ENCODE measurements at places on chromosomes 12 and 14.

GRCh38 chr12:76820888-76821482, 57.1 kb downstream of the ZDHHC17 start:
- DNase-seq, result no peak

DNA sequence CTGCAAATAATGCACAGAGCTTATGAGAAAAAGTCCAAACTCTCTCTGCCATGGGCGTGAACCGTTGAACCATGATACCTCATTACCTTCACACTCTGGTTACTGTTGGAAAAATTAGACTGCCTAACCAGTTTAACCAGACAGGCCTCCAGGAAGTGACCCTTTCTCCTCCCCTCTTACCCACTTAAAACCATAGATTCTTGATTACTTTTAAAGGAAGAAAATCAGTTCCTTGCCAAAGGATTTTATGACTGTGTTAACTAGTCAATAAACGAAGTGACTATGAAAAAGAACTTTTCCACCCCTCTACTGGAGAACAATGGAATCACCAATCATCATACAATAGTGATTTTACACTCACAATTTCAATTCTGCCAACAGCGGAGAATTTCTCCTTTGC, 254.0 kb upstream of the ATP2B1 start:
- DNase-seq, result no peak

- DNase-seq, result no peak
Measured at GRCh38 chr12:1882850-1883470, 35.5 kb downstream of the CACNA2D4 start.

DNA sequence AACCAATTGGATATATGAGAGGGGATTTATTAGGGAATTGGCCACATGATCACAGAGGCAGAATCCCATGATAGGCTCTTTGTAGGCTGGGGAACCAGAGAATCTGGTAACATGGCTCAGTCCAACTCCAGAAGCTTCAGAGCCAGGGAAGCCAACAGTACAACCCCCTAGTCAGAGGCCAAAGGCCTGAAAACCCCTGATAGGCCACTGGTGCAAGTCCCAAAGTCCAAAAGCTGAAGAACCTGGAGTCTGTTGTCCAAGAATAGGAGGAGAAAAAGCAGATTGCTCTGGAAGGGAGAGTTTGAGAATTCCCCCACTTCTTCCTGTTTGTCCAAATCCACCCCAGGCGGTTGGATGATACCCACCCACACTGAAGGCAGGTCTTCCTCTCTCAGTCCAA, 8.2 kb upstream of the TROAP start:
- DNase-seq, result no peak

- DNase-seq, result no peak
Measured at GRCh38 chr14:105317546-105317945, 3.0 kb downstream of the PACS2 start.

- DNase-seq, result peak; percentile 19
Measured at GRCh38 chr14:21894003-21894897, 220.6 kb upstream of the OR4E1 start.

GRCh38 chr12:53327435-53328042, 6.1 kb upstream of the AAAS start:
- DNase-seq, result no peak

GRCh38 chr14:64196814-64197411, 97.3 kb downstream of the ESR2 start:
- DNase-seq, result no peak

- no peak for DNase-seq
Measured at GRCh38 chr12:18246066-18246465, 15.3 kb upstream of the PIK3C2G start.

GRCh38 chr12:50505675-50506530, 1.1 kb downstream of the DIP2B start:
- DNase-seq, result no peak

GRCh38 chr14:22200977-22201605, 387.9 kb downstream of the DAD1 start:
- no peak for DNase-seq

GRCh38 chr12:122126713-122127597, 47.1 kb downstream of the IL31 start:
- DNase-seq, result no peak

DNA sequence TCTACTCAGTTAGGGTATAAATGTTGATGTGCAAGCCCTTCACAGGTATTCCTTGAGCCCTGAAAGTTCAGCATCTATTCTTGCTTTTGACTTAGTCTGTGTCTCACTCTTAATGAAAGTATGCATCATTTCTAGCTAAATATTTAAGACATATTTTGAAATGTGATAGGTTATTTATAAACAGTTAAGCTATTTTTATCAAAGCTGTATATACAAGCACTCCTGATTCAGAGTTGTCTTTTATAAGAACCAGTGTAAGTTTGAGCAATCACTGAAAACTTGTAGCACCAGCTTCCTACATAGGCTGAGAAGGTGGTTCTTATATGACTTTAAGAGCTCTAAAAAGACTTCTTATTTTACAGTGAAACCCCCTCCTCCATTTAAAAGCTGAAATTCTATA, 98.6 kb downstream of the MYF5 start:
- no peak for DNase-seq

DNA sequence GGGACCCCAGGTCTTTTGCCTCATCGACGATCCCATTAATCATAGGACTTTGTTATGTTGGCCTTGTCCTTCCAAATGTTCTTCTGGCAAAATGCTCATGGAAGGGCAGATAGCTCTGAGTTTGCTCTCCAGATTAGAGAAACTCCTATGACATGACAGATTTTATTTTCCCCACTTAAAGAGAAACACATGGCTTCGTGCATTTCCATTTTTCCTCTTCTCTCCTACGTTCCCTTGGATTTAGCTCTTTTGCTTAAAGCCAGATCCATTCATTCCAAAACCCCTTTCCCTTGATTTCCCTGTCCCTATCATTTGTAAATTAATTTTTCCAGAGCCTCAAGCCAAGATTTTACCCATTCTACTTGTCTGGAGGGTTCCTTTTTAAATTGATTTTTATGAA, 2.9 kb downstream of the PRIMA1 start:
- no peak for DNase-seq

- no peak for DNase-seq
Measured at GRCh38 chr12:116538076-116538591, 21.0 kb upstream of the MAP1LC3B2 start.

DNA sequence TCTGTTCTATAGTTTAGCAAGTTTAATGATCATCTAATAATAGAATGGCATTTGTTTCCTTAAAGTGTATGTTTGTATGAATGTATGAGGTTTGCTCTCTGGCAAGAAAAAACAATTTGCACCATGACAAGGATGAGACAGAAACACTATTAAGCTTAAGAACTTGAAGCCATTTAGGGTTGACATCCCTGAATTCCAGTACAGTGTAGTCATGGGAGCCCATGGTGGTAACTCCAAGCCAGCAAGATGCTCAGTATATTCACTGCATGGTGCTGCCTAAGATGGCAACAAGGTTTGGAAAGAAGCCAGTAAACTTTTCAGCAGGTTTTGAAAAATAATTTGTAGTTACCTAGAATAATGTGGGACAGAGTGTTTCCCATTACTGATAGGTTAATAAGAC, 158.6 kb downstream of the PRIMA1 start:
- no peak for DNase-seq

- DNase-seq, result no peak
Measured at GRCh38 chr12:21769307-21769706, 5.2 kb downstream of the KCNJ8 start.

- DNase-seq, result no peak
Measured at GRCh38 chr12:124621296-124621660, 53.9 kb upstream of the NCOR2 start.

- no peak for DNase-seq
Measured at GRCh38 chr14:72598306-72598705, 295.6 kb downstream of the DPF3 start.

DNA sequence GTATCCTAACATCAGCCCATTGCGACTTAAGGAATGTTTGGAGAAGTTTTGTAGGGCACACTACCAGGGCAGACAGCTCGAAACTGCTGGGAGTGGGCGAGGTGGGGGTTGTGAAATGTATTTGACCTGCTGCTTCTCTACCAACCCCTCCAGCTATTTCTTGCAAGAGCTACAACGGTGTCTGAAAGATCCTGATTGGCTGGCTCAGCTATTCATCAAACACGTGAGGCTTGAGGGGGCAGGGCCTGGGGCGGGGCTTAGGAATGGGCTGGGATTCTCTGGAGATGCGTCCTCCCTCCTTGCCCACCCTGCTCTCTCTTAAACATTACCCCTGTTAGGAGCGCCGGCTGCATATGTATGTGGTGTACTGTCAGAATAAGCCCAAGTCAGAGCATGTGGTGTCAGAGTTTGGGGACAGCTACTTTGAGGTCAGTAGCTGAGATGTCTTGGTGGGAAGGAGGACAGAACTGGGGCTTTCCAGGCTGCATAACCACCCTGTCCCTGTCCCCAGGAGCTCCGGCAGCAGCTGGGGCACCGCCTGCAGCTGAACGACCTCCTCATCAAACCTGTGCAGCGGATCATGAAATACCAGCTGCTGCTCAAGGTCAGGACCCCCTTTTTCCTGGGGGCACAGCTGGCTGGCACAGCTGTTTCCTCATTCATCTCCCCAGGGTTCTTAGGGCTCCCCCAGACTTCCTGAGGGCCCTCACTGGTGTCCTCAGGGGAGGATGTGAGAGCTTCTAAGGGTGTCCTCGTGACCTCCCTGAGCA, 3.1 kb downstream of the ARHGEF25 start:
- no peak for DNase-seq

GRCh38 chr12:62516927-62517326, 50.3 kb downstream of the MON2 start:
- DNase-seq, result no peak

- no peak for DNase-seq
Measured at GRCh38 chr12:102806110-102806509, 110.9 kb downstream of the PAH start.

GRCh38 chr12:64673490-64674169, 63.3 kb downstream of the RASSF3 start:
- DNase-seq, result no peak

DNA sequence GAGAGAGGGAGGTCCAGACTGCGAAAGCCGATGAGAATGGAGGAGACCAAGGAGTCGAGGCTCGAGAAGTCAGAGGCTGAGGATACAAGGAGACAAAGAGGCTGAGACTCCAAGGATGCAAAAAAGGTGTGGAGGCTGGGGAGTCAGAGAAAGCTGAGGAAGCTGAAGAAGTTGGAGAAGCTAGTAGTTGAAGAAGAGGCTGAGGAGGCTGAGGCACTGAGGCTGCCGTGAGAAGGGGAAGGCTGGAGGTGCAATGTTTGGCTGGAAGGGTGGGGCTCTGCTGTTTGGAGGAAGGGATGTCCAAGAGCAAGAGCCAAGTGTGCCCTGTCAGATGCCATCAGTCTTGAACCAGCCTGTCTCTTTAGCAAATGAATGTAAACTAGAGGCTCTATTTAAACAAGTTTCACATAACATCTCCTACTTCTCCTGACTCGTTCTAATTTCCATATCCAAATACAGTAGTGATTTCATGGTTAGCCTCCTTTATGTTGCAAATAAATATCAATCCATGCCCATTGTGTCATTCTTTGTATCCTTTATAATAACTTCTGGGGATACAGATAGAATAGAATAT, 10.8 kb upstream of the SPTSSA start:
- DNase-seq, result no peak

- DNase-seq, result no peak
Measured at GRCh38 chr12:74515849-74516248, 21.8 kb upstream of the ATXN7L3B start.

- DNase-seq, result no peak
Measured at GRCh38 chr12:46664761-46665287, 161.0 kb downstream of the SLC38A4 start.

- DNase-seq, result no peak
Measured at GRCh38 chr14:81162941-81163340, 57.8 kb downstream of the GTF2A1 start.

- no peak for DNase-seq
Measured at GRCh38 chr12:19482036-19482435, 42.7 kb downstream of the AEBP2 start.

- DNase-seq, result no peak
Measured at GRCh38 chr14:86541972-86542371, 1012.0 kb downstream of the FLRT2 start.

- DNase-seq, result no peak
Measured at GRCh38 chr14:65339866-65340265, 72.7 kb upstream of the FUT8 start.

DNA sequence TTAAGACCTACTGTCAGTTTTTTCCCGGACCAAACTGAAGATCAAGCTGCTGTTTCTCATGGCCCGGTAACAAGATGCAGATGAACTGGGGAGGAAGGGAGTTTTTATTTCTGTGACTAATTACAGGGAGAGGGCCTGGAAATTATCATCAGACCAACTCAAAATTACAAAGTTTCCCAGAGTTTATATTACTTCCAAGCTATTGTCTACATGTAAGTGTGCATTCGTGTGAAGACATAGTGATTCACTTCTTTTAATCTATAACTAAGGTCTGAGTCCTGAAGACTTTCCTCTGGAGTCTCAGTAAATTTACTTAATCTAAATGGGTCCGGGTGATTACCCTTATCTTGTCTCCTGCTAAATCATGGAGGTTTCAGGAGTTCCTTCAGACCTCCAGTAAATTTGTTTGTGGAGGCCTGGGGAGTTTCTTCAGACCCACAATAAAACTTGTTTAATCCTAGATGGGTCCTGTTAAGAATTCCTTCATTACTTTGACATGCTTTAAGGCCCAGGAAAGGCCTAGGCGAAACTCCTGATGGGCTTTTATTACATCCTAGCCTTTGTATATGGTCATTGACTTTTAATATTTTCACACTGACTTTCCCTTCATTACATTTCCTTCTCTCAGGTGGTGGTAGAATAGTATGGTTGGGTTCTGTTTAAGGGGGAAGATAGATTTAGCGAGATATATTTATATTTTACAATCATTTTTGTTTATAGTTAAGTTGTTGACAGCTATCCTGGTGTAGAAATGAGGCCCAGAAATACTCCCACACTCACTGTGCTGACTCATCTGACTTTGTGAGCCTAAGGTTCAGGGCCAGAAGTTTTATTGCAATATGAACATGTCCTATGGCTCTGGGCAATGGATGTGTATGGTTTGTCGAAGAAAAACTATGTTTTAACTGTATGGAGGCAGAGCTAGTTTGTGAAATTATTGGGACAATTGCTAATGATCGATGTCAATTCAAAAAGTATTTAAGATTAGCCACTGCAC, 627.0 kb upstream of the FBXO33 start:
- DNase-seq, result no peak

- DNase-seq, result no peak
Measured at GRCh38 chr14:105355049-105355575, 40.6 kb downstream of the PACS2 start.

DNA sequence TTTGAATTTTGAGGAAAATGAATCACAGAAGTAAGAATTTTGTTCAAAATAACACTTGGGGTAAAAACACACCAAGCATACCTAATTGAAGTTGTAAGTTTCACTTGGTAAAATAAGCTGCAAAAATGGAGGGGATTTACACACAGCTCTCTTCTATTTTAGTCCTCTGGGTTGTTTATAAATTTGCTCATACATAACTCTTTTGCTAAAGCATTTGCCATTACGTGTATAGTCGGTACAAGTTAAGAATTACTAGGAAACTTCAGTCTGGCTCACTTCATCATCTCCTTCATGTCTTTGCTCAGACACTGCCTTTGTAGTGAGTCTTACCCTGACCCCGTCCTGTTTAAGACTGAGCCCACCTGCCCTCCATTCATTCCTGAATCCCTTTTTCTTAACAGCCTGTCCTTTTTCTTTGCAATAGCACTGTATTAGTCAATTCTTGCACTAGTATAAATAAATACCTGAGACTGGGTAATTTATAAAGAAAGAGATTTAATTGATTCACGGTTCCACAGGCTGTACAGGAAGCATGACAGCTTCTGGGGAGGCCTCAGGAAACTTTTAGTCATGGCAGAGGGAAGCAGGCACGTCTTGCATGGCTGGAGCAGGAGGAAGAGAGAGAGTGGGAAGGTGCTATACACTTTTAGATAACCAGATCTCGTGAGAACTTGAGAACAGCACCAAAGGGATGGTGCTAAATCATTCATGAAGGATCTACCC, 451.1 kb downstream of the PCNX1 start:
- no peak for DNase-seq

All from stimulated activated CD8-positive, alpha-beta memory T cell treated with anti-CD3 and anti-CD28 coated beads, Interleukin-15, amount 100 ng/mL, for 48 hours (primary cell).